ENCODE measurements at places on chromosomes 6 and 20.
A peak's percentile ranks its signal among the peaks of the same experiment; 100 is the strongest.

- no peak for DNase-seq
Measured at GRCh38 chr6:168289571-168289962, 30.0 kb downstream of the DACT2 start.

DNA sequence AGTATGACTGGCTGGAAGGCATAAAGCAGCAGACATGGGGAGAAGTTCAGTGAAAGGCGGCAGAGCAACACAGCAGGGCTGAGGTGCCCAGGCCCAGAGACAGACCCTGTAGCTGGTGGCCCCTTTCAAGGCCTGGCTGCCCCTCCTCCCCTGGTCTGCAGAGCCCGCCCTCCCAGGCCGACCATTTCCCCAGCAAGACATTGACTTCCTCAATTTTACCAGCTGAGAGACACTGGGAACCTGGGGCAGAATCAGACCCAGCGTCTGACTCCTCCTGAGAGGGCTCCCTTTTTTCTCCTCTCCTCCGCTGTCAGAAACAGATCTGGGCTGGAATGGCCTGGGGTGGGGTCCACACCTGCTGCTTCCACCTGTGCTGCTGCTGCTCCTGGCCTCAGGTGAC is at the start of gene TREML4:
Gene TREML4, plus strand, starts transcription at position 254 of the 400 bp plus-strand sequence. Its CDS starts 79 bp downstream, at position 333.
- DNase-seq, result no peak

DNA sequence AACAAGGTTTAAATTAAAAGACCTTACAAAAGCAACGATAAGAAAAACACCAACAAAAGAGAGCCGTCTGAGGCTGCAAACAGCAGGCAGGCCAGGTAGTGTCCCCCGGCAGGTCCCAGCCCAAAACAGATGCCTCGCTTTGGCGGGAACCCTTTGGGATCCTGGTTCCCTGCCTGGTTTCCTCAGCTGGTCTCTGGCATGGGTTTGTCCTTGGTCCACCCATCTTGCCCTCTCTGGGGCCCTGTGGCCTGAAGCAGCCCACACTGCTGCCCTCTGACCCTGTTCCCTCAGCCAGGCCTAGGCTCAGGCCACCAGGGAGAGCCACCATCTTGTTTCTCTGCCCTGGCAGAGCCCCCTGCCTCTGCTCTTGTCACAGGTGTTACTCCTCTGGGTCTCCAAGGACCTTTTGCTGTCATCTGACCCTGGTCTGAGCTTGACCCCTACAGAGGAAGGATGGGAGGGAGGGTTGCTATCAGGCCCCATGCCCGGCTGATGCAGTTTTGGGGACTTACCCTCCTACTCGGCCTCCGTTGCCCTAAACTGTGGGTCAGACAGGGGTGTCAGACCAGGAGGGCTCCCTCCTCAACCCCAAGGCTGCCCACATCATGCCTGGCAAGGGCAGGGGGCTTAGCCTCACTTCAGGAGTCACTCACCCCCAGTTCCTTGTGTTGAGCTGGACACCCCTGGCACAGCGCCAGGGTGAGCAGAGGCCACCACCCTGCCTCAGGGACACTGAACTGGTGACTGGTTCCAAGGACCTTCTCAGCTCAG is 30.6 kb upstream of the GRM4 start:
- DNase-seq, result no peak

GRCh38 chr6:11514672-11515071 is 22.9 kb upstream of the TMEM170B start:
- no peak for DNase-seq

- no peak for DNase-seq
Measured at GRCh38 chr20:44644667-44645131, 6.8 kb downstream of the ADA start.

GRCh38 chr20:4070323-4071177 is 55.2 kb upstream of the RNF24 start:
- DNase-seq, result no peak

DNA sequence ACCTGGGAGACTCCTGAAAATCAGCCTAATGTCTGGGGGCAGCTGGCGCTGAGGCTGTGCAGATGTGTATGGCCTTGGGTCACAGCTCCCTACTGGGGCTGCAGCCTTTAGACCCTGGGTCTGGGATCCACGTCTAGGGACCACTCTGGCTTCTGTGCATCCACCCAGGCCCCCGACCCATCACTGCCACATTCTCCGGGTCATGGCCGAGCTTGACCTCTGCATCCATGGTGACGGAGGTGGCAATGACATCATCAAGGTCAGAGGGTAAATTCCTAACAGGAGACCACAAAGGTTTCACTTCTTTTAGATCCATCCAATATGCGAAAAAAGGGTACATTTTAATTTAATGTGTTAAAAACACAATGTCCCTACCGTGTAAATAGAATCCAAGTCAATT is 14.5 kb upstream of the PCMTD2 start:
- no peak for DNase-seq

GRCh38 chr6:17276766-17277165 is 4.4 kb upstream of the RBM24 start:
- no peak for DNase-seq

- DNase-seq, result peak; percentile 15
Measured at GRCh38 chr6:54299542-54300269, 8.5 kb upstream of the TINAG start.

GRCh38 chr20:20417876-20418676 is 50.2 kb downstream of the INSM1 start:
- DNase-seq, result no peak

- DNase-seq, result no peak
Measured at GRCh38 chr6:17388365-17388764, 5.0 kb upstream of the CAP2 start.

DNA sequence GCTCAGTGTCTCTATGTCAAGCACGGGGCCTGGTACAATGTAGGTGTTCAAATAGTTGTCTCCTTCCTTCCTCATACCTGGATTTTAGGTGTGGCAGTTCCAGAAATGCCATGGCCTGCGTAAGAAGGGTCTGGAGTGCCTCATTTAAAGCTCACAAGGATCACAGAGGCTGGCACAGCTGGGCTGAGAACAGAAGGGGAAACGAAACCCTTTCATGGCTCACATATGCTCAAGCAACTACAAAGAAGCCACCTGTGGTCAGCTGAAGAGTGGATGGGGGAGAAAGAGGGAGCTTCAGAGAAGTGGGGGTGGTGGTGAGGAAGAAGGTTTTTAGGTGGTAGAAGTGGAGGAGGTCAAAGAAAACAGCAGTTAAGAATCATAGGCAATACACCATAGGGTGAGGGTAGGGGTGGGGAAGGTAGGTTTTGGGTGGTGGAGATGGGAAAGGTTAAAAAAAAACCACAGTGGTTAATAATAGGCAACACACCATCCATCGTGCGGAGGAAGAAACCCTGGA is 17.0 kb upstream of the TOP1 start:
- DNase-seq, result no peak

GRCh38 chr6:7805850-7806214 is 79.9 kb downstream of the BMP6 start:
- DNase-seq, result no peak

GRCh38 chr6:87421576-87421975 is 13.8 kb downstream of the CFAP206 start:
- no peak for DNase-seq

Measured in RKO (cell line).